ENCODE measurements at places on chromosomes 4 and X.

GRCh38 chrX:80174925-80175574 is 160.5 kb downstream of the TBX22 start:
- DNase-seq: no peak

- DNase-seq: no peak
Observed at GRCh38 chrX:115392031-115392430, 102.5 kb downstream of the LUZP4 start.

DNA sequence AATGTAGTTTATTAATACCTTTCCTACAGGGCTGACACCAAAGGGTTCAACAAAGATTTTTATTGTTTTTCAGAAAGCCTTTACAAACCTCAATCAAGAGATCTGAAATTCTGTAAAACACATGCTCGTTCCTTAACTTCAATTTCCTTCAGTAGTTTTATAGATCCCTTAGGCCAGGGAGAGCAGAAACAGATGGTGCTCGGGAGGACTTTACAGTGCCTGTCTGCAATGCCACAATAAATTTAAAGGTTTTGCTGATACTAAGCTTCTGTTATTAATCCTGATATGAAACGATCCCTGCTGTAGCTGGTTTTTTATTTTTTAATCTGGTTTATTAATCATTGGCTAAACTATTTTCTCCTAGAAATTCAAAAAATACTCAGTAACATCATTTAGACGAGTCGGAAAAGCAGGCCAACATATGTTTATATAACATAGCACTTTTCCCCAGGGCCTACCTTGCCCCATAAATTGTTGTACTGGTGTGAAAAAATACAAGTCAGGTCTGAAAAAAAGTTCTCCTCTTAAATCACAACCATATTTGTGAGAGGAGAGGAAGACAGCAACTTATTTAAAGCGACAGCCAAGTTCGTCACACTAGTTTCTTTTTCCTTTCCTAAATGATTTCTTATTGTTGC is 39.8 kb downstream of the SHISA3 start:
- DNase-seq: no peak

DNA sequence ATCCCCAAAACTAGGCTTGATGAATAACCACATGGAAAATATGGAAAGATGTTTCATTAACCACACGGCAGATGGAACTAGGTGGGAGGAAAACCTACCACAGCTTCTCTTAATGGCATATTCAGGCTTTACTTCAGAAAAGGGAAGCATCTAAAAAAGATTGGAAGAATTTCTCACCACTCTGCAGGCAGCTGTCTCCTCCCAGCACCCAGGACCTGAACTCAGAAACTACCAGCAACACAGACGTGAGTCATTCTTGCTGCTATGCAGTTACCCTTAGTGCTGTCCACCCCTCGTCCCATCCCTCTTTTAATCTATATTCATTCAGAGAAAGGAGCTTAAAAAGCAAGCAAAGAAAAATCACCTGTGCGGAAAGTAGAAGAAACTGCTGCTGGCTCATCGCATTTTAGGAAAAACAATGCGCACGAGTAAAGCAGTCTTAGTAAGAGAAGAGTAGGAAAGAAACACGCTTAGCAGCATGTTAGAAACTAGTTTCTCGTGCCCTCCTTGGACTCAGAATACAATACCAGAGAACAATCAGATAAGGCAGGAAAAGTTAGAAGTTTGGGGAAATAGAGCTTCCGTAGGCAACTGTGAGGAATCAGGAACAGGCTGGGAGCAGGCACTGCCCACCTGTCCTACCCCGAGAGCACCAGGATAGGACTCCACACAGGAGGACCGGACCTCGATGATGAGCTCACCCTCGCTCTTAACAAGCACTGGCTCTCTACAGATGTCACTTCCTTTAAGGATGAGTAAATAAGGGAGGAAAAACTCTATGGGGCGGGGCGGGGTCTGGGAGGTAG is 48.1 kb upstream of the ENPP6 start:
- DNase-seq: no peak

DNA sequence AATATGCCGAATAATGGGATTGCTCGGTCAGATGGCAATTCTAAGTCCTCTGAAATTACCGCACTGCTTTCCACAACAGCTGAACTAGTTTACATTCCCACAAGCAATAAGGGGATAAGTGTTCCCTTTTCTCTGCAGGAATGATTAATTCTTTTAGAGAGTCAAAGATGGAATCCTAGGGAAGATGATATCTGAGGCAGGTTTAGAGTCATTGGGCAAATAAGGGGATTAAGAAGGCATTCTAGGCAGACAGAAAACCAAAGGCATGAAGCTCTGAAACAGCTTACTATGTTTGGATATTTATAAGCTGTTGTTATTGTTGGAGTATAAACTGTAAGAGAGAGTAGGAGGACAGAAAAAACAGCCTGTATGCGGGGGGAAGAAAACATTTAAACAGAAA is 85.7 kb downstream of the TET2 start:
- no peak for DNase-seq

- no peak for DNase-seq
Observed at GRCh38 chr4:188435381-188435780, 296.1 kb downstream of the TRIML1 start.

GRCh38 chr4:2402048-2402842 is 16.2 kb downstream of the ZFYVE28 start:
- no peak for DNase-seq

DNA sequence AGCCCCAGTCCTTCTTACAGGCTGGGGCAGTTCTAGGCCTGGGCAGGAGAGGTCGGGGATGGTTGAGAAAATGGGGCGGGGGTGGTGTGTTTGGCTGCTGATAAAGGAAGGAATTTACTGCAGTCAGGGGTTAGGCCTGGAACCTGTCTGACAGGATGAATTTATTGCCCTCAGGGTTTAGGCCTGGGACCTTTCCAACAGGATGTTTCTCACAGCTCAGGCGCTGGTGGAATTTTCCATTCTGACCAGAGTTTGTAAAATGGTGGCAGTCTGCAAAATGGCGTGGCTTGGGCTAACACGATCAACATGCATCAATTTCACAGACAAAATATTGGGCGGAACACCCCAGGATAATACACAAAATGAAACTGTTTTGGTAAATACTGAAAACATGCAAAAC is 83.5 kb upstream of the SPIN4 start:
- DNase-seq: no peak

Data from CD8-positive, alpha-beta T cell (primary cell).